GM03348 (cell line): ENCODE measurements at places on chromosomes 12 and 14.

DNA sequence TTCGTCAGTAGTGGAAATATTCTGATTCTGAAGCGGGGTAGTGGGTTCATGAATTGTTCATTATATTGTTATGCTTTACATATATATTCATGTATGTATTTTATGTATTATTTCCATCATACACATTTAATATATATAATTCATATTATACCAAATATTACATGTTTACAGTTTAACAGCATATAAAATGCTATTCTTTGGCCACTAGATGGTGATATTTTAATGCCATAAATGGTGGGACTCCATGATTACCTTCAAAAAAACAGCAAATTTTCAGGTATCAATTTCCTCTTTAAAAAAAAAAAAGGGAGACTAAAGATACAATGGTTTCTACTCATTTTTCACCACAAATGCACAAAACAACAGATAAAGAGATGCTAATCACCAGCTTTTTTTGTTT is 41.0 kb downstream of the BDKRB1 start:
- DNase-seq, result peak; percentile 22

DNA sequence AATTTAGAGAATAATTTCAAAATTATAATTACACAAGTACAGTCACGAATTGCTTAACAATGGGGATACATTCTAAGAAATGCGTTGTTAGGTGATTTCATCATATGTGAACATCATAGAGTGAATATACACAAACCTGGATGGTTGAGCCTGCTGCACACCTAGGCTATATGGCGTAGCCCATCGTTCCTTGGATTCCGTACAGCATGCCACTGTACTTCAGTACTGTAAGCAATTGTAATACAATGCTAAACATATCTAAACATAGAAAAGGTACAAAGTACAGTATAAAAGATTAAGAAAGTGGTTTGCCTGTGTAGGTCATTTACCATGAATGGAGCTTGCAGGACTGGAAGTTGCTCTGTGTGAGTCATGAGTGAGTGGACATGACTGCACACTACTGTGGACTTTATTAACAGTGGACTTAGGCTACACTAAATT is 286.2 kb downstream of the CACNA1C start:
- DNase-seq, result peak; percentile 34

DNA sequence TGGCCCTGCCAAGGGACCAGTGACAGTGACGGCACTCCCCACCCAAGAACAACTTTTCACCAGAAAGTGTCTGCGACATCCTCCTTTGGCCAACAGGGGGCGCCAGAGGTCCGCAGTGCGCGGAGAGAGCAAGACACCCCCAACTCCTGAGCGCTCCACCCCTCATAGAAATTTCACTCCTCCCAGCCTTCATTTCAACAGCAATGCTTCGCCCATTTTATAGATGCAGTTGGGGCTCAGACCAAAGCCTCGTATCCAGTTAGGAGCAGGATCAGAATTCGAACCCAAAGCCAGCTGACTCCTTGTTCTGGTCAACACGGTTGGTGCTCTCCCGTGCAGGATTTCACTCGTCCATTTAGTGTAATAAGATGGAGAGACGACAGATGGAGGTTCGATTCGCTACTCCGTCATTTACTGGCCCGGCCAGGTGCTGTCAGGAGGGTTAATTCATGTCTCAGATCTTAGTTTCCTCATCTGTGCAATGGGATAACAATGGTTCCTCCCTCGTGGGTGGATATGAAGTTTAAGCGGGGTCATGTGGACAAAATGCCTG is 2.4 kb upstream of the POP5 start:
- peak; percentile 89 for DNase-seq

GRCh38 chr12:88909510-88909909 is 329.2 kb upstream of the KITLG start:
- no peak for DNase-seq

GRCh38 chr14:73426877-73427276 is 31.5 kb downstream of the NUMB start:
- no peak for DNase-seq

DNA sequence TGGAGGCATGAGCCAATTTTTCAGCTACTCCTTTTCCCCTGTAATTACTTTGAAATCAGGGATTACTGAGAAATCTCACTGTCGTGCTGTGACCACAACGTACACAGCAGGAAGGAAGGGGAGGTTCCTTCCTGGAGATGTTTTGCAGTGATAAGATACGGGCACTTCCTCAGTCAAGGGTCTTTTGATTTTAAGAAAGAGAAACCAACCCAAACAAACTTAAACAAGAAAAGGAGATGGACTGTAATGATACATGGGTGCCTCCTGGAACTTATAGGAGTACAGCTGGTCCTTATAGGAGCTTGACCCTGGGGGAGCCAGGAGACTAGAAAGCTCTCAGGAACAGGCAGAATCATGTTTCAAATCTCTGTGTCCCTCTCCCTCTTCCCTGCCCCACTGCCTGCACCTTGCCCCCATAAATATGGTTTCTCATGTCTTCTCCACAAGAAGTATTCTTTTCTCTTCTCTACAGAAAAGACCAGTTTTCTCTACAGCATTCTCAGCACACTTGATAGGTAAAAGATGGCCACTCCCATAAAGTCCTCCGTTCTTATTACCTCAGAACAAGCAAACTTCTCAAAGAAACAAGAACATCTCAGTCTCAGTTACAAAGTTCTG is 281.1 kb upstream of the AMIGO2 start:
- no peak for DNase-seq

DNA sequence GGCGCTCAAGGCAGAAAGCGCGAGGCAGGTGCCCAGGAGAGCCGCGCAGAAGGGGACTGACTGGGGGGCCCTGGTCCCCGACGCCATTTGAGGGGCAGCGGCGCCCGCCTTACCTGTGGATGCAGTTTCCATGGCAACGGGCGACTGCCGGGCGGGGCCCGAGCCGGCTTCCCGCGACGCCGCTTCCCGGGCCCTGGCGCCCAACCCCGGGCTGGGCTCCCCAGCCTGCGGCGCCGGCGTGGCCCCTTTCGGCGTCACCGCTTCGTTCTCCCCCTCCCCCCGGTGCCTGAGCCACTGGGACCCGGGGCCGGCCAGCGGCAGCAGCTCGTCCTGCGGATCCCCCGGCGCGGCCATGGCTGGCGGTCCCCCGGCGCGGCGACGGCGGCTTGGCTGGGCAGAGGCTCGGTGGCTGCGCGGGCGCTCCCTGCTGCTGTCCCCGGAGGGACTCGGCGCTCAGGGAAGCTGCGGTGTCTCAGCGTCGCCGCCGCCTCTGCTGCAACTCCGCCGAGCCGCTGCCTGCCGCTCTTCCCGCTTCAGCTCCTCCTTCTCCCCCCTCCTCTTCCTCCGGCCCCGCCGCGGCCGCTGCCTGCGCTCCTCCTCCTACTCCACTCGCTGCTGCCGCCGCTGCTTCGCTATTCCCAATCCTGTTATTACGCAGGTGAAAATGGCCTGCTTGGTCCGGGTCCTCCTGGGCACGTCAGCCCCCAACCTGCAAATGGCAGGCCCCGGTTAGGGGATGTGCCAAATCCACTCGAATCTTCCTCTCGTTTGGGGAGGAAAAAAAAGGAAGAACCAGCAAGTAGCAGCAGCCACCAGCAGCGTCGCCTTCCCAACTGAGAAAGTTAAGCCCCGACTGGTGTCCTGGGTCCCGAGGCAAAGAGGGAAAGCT is at the start of gene RTN1:
RTN1 (minus strand) TSS at position 500 of the 889 bp plus-strand sequence; CDS start at position 354, 146 bp downstream.
- peak; percentile 73 for DNase-seq

DNA sequence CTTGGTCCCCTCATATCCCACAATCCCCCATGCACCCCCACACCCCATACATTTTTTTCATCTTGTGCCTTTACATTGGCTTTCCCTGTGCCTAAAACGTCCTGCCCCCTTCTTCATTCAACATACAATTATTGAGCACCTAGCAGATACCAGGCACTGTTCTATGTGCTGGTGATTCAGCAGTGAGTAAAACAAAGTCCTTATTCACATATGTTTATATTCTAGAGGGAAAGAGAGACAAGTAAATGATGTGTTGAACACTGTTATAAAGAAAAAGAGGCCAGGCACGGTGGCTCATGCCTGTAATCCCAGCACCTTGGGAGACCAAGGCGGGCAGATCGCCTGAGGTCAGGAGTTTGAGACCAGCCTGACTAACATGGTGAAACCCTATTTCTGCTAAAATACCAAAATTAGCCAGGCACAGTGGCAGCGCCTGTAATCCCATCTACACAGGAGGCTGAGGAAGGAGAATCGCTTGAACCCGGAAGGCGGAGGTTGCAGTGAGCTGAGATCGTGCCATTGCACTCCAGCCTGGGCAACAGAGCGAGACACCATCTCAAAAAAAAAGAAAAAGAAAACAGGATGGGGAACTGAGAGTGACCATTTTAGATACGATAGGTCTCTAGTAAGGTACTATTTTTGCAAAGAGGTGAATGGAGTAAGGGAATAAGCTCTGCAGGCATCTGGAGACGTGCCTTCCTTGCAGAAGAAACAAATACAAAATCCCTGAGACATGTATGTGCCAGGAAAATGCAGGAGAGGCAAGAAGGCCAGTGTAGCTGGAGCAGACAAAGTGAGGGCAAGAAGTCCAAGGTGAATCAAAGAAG is 12.2 kb downstream of the SLC7A7 start:
- no peak for DNase-seq

DNA sequence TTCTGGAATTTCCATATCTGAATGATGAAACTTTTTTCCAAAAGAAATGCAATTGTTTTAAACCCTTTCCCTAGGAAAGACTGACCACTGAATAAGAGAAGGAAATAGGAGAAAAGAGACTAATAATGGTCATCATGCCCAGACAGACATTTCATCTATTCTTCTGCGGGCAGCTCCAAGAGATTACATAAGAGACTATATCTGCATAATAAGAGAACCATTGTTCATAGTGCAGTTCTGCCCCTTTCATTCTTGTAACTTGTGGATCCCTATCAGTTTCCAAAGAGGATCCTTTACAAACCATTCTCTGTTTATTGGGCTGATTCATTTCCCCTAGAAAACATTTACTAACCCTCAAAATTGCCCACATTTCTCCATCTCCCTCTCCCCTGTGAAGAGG is 197.8 kb downstream of the FSCB start:
- no peak for DNase-seq

DNA sequence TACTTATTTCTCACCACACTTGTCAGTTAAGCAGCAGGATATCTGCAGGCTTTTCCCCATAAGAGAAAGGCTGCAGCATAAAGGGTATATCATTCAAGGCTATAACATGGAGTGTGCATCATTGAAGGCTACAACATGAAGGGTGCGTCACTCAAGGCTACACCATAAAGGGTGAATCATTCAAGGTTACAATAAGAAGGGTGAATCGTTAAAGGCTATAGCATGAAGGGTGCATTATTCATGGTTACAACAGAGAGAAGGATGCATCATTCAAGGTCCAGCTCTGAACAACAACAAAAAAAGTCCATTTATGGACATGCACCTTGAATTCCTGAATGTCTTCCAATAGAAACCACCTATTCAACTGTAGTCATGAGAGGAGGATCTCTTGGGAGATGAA is 32.8 kb upstream of the LUM start:
- DNase-seq, result no peak

DNA sequence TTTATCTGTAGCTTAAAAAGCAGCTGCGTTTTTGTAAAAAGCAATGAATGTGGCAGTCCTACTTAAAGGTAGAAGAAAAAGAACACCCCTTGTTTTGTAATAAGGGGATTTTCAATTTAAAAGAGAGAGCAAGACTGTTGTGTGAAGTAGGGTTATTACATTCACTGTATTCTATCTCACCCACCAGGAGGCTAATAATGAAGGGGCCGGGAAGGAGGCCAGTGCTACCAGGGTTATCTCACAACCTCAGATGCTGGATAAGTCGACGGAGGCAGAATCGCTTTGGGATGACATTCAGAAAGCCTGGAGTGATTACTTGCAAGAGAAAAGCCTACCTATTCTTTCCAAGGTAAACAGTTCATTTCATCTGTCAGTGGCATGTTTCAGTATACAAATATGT is 97.7 kb downstream of the RMST start:
- DNase-seq, result no peak

- no peak for DNase-seq
Measured at GRCh38 chr12:117387832-117388231, 26.4 kb upstream of the NOS1 start.

- no peak for DNase-seq
Measured at GRCh38 chr14:95480887-95481226, 35.6 kb downstream of the SYNE3 start.

DNA sequence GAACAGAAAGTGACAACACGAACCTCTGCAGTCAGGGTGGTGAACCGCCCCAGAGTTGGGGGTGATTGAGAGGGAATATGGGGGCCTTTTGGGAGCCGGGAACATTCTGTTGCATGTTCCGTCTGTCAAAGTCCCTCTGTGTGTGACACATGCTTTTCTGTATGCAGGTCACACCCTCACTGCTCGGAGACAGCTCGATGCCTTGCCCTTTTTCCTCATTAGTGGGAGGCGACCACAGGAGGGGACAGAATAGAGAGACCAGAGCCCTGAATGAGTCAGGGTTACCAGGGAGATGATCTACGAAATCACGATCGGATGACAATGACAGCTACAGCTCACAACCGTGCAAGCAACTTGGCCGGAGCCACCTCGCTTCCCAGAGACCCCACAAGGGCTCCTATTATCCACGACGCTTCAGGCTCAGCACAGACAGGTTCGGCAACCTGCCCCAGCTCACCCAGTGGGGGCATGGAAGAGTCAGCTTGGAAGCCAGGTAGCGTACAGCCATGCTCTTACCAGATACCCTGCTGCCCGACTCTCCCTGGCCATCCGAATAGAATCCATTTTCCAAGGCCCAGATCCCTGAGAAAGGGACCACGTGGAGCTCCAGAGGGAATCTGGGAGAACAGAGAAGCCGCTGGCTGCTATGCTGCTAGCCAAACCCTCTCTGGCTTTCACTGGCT is 38.8 kb downstream of the TESC start:
- no peak for DNase-seq

DNA sequence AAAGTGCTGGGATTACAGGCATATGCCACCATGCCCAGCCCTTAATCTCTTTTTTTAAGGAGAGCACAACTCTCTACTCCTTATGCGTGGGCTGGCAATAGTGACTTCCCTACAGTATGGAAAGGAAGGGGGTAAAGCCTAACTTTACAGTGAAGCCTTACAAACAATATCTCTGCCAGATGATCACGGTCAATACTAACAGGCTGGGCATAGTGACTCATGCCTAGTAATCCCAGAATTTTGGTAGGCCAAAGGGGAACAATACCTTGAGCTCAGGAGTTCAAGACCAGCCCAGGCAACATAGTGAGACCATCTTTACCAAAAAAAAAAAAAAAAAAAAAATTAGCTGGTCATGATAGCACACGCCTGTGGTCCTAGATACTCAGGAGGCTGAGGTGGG is 5.6 kb downstream of the PYM1 start:
- no peak for DNase-seq

GRCh38 chr12:57086493-57087009 is 2.4 kb upstream of the NAB2 start:
- DNase-seq, result peak; percentile 60
